ENCODE measurements at places on chromosomes 3 and 15.
A peak's percentile ranks its signal among the peaks of the same experiment; 100 is the strongest.

DNA sequence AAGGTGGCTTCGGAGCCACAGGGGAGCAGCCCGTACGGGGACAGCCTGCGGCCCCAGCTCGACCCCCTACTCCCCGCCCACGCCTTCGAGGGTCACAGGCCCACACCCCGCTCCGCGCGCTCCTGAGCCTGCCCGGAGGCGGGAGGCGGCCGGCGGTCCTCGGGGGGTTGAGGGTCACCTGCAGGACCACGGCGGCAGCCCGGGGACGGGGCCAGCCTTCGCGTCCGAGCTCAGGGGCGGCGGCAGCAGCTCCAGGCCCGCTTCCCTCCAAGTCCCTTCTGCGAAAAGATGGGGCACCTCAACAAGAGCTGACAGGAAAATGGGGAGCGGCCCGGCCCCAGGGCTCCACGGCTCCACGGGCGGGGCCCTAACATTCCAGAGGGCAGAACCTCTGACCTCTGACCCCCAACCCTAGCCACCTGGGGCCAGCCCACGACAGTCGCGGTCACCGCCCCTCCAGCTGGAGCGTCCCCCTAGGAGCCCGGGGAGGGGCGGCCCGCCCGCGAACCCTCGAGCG lies 428 bp downstream of the LYSMD4 start:
- no peak for DNase-seq

GRCh38 chr3:27723815-27724458 lies 1.8 kb upstream of the EOMES start:
- DNase-seq: no peak

GRCh38 chr3:56940321-56940720 lies 120.1 kb upstream of the SPATA12 start:
- no peak for DNase-seq

DNA sequence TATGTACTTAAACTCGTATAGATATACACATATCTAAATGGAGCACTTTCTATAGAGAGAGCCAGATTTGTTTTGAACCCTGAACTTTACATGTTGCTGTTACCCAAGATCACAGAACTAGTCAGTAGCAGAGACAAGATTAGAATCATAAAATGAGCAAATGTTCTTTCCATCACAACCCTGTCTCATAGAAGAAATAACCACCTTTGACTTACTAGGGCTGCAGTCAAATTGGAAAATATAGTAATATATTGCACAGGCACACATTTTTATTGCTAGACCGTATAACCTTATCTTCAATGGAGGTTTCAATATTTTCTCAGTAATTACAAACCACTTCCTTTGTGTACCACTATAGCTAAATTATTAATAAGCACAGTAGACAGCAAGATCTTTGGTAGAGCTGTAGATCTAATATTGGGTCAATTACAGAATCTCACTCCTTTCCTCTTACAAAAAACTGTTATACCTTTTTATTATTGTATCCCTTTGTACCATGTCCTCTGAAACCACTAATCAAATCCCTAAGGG lies 41.5 kb upstream of the TBL1XR1 start:
- DNase-seq: no peak

- DNase-seq: no peak
Observed at GRCh38 chr15:44038755-44039191, 156.3 kb downstream of the FRMD5 start.

DNA sequence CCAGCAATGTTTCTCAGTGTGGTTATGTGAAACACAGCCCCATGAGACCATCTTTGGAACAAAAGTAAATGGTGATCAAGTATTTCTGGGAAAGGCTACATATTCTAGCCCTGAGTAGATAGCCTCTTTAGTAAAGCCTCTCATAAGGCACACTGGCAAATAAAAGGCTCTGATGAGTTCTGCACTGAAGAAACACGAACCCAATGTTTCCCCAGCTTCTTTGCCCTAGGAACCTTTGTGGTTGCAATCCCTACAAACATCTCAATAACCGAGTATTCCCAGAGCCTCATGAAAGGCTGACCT lies 41.8 kb downstream of the RAB6B start:
- no peak for DNase-seq

DNA sequence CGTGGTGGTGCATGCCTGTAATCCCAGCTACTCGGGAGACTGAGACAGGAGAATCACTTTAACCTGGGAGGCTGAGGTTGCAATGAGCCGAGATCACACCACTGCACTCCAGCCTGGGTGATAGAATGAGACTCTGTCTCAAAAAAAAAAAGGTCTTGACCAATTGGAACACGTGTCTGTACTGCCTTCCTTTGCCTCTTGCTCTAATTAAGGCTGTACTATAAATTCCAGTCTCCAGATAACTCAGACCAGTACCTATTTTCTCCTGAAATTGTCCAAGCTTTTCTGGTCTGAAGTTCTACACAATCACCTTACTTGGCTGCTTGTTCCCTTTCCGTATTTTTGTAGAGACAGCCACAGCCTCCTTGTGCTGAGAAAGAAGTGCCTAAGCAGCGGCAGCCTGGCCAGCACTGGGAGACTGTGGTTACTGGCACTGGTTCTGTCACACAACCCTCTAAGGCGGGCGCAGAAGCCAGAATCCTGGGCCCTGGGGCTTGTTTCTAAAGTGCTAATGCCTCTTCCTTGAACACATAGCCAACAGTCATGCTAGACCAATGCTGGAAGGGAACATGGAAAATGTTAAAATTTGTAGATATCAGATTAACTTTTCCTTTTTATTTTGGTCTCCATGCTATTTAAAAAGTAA lies 6.2 kb upstream of the CEP70 start:
- no peak for DNase-seq

DNA sequence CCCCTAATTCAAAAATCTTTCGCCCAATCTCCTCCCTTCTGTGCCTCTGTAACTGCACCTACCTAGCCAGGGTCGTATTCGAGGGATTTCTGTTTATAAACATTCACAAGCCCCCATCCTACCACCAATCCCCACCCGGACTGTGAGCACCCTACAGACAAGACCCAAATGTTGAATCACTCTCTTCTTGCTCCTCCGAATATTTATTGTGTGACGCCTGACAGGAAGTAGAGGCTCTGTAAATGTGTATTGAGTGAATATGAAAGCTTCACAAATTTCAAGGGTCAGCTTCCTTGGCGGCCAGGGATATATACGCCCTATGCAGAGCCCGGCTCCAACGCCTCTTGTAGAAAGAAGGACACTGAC lies 1.6 kb downstream of the BDH1 start:
- DNase-seq: no peak

- DNase-seq: no peak
Observed at GRCh38 chr3:128351546-128351945, 115.1 kb downstream of the DNAJB8 start.

DNA sequence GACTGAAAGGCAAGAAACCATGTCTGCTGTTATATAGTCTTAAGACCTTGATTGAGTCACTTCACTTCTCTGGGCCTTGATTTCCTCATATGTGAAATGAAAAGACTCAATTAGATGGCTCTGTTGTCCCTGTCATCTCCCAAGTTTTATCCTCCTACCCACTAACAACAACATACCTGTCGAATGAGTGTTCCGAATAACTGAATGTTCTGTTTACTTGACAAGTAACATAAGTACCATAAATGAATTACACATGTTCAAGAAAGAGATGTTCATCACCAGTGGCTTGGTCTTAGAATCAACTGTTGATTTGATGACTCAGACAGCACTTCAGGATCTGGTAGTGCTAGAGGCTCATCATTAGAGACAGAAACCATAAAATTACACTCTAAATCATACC lies 311.7 kb downstream of the VPS13C start:
- no peak for DNase-seq

- DNase-seq: no peak
Observed at GRCh38 chr15:85430406-85431204, 50.2 kb downstream of the AKAP13 start.

GRCh38 chr15:69160141-69160993 lies at the start of gene GLCE:
TSS of gene GLCE (plus strand) at chr15:69160635. CDS start at chr15:69255807, 95,172 bp downstream.
- peak; percentile 86 for DNase-seq

GRCh38 chr3:11362600-11362999 lies 90.4 kb downstream of the ATG7 start:
- no peak for DNase-seq

GRCh38 chr3:147915057-147915456 lies 505.9 kb downstream of the ZIC1 start:
- no peak for DNase-seq
